ENCODE measurements at places on chromosomes 1 and 21.

GRCh38 chr1:226532553-226532952, 16.0 kb upstream of the STUM start:
- no peak for DNase-seq

GRCh38 chr1:184114818-184115398, 63.4 kb downstream of the TSEN15 start:
- DNase-seq, result no peak

DNA sequence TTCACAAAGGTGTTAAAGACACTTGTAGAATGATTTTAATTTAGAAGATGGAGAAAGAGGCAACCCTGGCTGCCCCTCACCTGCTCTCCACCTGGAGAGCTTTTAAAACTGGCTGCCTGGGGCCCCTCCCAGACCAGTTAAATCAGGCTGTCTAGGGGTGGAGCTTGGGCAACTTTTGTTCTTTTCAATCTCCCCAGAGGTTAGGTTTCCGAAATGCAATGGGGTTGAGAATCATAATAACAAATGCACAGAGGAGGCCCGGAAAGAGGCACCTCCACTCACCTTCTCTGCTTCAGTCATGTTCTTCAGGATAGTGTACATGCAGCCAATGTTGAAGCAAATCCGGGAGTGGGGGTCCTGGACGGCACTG, 400 bp downstream of the NCF2 start:
- peak; percentile 8 for DNase-seq

DNA sequence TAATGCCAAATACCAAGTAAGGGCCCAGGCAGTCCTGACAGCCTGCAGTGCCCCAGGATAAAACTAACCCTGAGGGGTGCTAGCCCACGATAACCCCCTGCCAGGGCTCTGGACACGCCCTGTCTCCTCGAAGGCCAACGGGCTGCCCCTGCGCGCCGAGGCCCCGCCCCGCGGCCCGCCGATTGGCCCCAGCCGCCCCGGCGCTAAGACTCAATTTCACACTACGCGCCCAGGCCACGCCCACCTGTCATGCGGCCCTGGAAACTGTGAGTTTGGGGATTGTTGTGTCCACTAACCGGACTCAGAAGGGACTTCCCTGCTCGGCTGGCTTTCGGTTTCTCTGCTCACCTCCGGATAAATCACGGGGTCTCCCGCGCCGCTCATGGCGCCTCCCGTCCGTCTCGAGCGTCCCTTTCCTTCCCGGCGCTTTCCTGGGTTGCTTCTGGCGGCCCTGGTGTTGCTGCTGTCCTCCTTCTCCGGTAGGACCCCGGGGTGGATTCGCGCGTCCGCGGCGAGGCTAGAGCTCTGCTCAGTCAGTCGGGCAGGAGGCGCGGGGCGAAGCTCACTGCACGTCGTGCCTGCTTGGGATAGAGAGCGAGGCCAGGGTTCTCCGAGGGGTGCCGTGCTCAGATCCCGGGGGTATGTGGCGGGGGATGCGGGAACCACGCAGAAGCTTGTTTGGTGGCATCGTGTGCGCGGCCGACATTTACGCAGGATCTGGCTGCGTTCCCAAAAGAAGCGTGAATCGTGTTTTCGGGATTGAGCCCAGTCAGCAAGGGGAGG, at the start of gene CR1L:
Gene CR1L, plus strand, starts transcription at position 282 of the 783 bp plus-strand sequence. Its CDS starts 101 bp downstream, at position 383.
- peak; percentile 44 for DNase-seq
